OCI-LY7 (cell line): ENCODE measurements at places on chromosomes 4 and X.

DNA sequence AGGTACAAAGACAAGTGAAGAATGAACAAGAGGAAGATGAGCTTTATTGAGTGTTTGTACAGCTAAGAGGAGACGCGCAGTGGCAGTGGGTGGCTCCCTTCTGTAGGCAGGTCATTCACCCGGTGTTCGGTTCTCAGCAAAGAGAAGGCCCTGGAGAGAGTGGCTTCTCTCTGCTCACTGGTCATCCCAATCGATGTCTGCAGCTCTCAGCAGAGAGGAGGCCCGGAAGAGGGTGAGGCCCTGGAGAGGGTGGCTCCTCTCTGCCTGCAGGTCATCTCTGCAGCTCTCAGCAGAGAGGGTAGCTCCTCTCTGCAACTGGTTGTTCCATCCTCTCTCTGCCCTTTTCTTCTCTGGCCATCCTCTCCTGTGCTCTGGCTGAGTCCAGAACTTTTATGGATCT is 126.5 kb downstream of the UGT8 start:
- no peak for DNase-seq

- DNase-seq = no peak
These were observed 84.3 kb downstream of the SPRY1 start for GRCh38 chr4:123480706-123481418.

- no peak for DNase-seq
These were observed 16.4 kb downstream of the RAB33B start for GRCh38 chr4:139470295-139470694.

GRCh38 chr4:36292556-36293188 is 11.3 kb downstream of the DTHD1 start:
- DNase-seq = no peak
